GM12891 (cell line): ENCODE measurements at places on chromosomes 4 and X.

GRCh38 chrX:19121898-19122640 is at the start of gene ADGRG2:
Gene ADGRG2, minus strand, starts transcription at chrX:19122468. Its CDS starts 53,634 bp downstream, at chrX:19068834.
- DNase-seq = peak; percentile 15

GRCh38 chr4:106864231-106864630 is 171.9 kb downstream of the DKK2 start:
- no peak for DNase-seq

DNA sequence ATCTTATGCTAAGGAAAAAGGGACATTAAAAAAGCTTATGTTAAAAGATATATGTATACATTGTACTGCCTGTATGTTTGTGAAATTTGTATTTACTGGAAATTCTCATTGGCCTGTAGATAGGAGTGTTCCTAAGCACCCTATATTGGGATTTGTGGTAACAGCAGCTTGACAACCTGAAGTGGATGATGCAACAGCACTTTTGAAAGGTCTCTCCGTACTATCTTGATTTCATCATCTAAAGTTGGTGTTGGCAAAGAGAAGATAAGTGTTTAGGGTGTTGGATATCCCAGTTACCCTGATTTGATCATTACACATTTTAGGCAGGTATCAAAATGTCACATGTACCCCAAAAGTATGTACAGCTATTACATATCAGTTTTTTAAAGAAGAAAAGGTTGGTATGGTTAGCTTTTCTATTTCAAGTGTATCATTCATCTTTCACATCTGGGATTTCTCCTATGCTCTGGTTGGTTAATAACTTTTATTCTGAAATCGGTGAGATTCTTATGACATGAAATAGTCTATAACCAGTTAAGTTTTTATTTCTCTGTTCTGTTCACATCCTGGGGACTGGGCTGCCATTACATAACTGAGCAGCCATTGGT is 10.3 kb downstream of the HADH start:
- DNase-seq = no peak

DNA sequence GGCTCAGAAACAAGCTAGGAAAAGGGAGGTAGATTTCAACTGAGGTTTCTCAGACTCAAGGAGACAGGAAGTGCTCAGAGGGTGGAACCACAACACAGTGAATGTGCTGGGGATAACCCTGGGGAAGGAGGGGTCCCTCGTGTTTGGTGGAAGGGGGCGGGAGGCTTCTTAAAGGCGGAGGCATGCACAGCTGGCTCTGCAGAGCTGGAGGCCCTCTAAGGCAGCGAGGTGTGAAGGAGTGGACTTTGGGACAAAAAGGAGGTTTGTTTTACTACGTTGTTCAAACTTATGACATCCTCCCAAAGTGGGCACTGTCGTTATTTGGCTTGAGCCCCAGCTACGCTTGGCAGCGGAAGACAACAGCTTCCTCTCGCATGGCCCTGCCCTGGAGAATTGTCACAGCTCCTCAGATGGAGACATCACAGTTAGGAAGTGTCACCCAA is 21.7 kb upstream of the MTM1 start:
- DNase-seq = no peak

DNA sequence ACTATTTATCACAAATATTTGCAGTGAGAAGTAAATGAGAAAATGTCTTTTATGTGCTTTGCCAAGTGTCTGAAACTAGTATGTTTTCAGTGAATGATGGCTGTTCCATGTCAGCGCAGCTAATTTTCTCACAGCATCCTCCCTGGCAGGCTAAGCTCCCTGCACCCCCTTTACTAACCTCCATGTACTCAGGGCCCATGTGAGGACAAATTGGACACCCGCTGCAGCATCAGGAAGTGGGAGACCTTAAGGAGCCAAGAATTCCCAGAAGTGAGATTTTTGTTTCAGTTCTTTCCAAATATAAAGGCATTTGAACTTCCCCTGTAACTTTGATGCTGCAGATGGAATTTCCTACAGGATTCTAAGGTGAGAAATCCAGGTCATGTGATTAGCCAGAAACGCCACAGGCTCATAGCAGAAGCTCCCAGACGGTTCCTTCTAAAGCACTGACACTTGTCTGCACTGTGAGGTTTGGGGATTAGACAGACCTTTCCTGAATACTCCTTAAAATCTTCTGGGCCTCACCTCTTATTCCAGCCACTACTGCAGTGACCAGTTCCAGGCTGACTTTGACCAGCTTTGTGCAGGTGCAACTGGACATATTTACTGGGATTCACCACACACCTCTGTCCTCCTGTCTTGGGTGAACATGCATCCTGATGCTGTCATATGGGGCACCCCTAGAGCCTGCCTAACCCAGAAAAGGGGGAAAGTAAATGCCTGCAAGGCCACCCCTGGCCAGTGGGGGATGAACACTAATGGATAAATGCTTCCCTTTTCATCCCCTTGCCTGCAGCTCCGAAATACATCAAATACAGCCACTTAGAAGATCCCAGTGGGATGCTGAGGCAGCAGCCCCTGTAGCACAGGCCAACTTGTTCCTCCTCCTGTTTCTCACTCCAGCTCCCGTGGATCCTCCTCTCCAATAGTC is 45.9 kb downstream of the LGI2 start:
- DNase-seq = no peak

DNA sequence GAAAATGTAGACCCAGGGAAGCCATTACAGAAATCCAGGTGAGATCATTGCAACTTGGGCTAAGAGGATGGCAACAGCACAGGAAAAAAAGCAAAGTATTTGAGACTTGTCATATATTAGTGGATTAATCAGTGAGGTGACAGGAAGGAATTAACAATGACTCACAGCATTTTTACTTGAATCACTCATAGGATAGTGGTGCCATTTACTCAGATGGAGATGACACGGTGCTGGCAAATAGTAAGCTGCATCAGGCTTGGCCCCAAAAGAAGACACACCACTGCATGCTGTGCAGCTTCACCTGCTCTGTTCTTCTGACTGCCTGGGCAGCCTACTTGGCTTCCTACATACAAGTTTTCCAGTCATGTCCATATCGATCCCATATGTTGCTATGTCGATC is 144.8 kb downstream of the FRYL start:
- no peak for DNase-seq

GRCh38 chrX:15815779-15816437 is 25.6 kb downstream of the ZRSR2 start:
- DNase-seq = peak; percentile 5

DNA sequence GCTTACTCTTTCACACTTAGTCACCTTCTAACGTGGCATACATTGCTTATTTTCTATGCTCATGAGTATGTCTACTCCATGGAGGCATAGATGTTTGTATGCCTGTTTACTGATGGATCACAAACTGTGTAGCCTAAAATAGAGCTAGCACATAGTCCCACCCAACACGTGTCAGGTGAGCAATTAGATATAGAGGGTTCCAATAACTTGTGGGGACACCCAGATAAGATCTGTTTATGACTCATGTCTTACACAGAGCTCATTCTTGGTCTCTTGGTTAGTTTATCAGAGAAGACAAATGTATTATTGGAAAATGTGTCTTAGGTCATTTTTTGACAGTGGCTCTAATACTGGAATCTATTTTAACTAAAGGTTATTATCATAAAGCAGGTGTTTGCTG is 6.8 kb downstream of the ZFP42 start:
- no peak for DNase-seq

DNA sequence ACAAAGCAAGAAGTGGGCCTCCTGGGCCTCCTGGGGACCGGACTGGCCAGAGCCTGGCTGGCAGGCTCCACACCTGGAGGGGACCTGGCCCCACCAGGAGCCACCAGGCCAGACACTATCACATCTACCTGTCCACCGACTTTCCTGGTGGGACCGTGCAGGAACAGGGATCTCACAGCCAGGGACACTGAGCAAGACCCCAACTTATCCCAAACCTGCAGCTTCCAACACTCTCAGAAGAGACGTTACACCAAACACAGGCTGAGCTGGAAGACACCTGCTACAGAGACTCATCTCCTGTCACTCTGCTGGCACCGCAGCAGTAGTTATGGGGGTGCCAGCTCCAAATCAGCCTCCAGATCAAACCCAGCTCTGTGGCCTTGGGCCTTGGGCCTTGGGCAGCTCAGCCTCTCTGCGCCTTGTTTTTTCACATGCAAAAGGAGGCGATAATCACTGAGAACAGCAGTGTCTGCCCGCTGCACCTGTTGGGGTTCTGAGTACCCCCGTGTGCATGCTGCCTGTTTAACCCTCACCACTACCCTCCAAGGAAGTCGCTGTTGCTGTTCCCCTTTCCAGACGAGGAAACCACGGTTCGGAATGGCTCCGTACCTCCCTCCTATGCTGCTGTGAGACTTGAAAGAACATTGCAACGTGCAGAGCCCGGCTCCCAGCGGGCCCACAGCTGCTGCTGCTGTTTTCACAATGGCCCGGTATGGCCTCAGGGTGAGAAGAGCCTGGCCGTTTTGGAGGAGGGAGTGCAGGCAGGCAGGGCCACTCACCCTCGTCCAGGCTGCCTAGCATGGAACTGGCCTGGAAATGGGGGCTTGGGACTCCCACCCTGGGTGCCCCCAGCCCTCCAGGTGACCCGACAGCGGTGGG is 69.6 kb downstream of the ADRA2C start:
- no peak for DNase-seq

GRCh38 chrX:11261260-11261659 is 32.0 kb upstream of the AMELX start:
- DNase-seq = no peak
